ENCODE measurements at places on chromosomes 4 and X.

DNA sequence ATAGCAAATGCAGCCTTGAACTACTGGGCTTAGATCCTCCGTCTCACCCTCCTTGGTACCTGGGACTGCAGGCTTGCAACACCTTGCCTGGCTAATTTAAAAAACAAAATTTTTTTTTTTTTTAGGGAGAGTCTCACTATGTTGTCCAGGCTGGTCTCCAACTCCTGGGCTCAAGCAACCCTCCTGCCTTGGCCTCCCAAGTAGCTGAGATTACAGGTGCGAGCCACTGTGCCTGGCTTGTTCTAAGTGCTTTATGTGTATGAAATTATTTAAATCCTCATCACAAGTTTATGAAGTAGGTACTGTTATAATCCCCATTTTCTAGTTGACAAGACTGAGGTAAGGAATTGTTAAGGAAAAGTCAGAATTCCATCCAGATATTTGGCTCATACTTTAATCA is 43.0 kb downstream of the CLCN3 start:
- DNase-seq, result no peak

DNA sequence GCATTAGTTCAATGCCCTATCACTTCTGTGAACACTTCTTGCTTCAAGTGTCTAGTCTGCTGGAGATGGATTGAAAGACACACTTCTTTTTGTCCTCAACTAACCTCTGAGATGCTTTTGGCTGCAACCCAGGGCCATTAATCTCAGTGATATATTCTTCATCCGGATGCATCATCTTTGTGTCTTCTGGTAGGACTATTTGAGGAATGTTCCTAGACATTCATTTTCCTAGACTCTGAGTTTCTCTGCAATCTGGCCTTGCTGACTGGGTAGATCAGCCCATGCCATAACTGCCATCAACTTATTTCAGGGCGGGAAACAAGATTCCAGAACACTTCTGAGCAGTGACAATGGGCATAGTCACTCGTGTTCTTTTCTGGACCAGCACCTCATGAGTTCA is 329.4 kb downstream of the PDGFC start:
- DNase-seq, result no peak

GRCh38 chr4:8709729-8710360 is 117.3 kb downstream of the CPZ start:
- DNase-seq, result no peak

- peak; percentile 45 for DNase-seq
These were observed 6.4 kb upstream of the UBA1 start for GRCh38 chrX:47187106-47187677.

DNA sequence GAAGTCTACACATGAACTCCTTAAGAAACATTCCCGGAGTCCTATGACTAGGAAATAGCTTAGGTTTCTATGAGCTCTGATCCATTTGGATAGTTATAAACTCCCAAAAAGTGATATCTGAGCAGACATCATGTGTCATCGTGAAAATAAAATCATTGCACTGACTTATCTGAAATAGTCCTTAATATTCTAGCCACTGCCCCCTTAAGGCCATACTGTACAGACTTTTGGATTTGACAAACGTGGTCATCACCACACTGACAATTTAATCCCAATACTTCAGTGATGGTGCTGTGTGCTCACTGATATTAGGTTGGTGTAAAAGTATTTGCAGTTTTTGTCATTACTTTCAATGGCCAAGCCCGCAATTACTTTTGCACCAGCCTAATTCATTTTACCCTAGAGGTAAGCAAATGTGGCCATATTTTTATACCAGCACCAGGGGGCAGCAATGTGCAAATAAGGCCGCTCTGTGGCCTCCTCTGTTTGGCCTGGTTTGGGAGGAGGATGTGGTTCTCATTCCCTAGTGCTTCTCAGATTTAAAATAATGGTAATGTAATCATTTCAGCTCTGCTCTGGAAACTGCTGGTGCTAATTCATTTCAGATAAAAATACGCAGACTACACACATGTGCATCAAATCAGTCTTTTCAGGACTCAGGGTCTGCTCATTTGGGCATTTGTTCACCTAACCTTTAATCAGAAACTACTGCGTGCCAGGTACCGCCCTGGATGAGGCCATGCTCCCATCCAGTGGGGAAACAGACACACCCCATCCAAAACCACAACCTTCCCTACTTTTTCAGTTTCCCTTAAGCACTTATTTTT is 196.4 kb upstream of the C1QTNF7 start:
- DNase-seq, result peak; percentile 86

DNA sequence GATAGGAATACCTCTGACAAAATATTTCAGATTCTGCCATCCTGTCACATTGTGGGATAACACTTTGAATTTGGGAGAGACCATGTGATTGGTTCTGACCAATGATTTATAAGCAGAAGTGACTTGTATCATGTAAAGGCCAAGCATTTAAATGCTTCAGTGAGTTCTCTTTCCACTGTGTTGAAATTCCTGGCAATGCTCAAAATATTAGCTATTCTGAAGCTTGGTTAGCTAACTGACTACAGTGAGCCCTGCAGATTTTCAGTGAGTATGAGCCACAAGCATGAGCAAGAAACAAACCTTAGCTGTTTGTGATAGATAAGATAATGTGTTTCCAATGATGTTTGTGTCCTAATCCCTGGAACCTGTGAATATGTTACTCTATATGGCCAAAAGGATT is 562.8 kb upstream of the AADAT start:
- no peak for DNase-seq

DNA sequence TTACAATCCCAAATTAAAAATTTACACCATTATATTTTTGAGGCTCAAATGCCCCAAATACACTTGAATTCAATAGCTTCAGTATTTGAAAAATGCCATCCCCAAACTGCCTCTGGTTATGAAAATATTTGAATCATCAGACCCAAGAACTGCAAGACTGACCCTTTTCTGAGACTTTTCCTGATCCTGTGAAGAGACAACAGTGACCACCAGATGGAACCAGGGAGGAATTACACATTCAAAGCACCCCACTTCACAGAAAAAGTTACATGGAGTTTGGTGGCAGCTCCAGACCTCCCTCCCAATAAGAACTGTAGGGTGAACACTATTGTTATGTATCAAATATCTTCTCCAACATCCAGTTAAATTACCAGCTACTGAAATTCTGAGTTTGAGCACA is 44.0 kb upstream of the SCD5 start:
- DNase-seq, result peak; percentile 21

- DNase-seq, result no peak
These were observed 8.0 kb downstream of the GASK1B start for GRCh38 chr4:158164768-158165213.

- DNase-seq, result no peak
These were observed 183.5 kb upstream of the FSTL5 start for GRCh38 chr4:162347156-162347841.

GRCh38 chr4:140603286-140603685 is 34.5 kb upstream of the UCP1 start:
- DNase-seq, result no peak

- DNase-seq, result peak; percentile 36
These were observed 388.7 kb downstream of the FAT4 start for GRCh38 chr4:125703443-125703842.

DNA sequence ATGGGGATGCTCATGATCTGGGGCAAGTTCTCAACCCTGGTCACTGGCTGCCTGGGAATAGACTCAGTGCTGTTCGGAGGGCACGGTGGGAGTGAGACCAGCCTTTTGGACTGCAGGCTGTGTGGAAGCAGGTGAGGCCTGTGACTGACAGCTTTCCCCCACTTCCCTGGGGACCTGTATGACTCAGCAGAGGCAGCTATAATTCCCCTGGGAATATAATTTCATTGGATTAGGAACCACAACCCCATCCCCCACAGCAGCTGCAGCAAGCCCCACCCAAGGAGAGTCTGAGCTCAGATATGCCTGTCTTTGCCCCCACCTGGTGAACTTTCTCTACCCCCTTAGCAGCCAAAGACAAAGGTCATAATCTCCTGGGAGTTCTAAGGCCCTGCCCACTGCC is 408.6 kb downstream of the PPP3CA start:
- DNase-seq, result no peak

DNA sequence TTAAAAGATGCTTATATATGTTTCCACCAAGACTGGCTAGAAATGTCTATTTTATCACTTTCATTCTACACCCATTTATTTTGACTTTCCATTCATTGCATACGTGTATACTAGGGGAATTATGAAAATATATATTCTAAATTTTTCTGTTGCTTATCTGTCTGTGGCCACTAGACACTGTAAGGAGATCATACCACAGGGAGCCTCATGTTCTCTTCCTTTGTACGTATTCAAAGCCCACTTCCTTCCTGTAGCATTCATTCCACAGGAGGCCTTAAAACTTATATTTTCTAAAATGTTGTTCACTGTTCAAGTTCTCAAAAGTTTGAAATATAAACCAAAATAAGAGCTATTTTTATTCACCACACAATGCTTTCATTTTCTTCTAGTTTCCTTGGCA is 1848.9 kb upstream of the TENM3 start:
- no peak for DNase-seq

DNA sequence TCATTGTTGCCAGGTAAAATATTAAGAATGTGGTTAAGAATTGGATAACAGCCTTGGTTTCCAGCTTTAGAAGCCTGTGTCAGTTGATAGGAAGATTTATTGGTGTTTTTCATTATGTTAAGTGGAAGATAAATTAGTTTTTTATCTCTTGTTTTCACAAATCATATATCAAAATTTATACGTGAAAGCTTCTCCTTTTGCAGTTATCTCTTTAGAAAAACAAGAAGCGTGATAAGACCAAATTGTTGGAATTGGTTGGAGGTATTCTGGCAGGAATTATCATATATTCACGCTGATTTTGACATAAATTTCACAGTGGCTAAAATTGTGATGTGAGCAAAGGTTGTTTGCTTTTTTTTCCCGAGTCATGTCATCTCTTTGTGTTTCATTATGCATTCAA is 90.6 kb downstream of the FRMPD4 start:
- DNase-seq, result no peak

- no peak for DNase-seq
These were observed 272.2 kb downstream of the DHRSX start for GRCh38 chrX:2228536-2228935.

GRCh38 chrX:120726294-120726693 is 96.4 kb upstream of the C1GALT1C1 start:
- DNase-seq, result no peak

DNA sequence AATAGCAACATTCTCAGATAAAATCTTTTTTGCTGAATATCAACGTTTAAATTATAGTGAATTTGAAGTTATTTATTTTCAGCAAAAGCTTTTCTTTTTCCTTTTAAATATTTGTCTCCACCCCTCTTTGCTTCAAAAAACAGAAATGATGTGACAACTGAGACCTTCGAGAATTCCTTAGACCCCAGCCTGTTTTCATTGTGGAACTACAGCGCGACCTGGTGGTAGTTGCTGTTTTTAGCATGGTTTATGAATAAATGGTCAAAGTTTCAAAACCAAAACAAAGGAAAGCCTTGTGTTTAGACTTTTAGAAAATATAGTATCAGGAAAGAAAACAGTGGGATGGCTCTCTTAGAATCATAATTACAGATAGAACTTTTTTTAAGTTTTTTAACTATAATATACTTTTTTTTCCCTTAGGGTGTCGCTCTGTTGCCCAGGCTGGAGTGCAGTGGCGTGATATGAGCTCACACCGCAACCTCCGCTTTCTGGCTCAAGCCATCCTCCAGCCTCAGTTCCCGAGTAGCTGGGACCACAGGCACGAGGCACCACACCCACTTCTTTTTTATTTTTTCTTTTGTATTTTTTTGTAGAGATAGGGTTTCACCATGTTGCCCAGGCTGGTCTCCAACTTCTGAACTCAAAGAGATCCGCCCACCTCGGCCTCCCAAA is 26.8 kb upstream of the TMEM184C start:
- DNase-seq, result peak; percentile 76

DNA sequence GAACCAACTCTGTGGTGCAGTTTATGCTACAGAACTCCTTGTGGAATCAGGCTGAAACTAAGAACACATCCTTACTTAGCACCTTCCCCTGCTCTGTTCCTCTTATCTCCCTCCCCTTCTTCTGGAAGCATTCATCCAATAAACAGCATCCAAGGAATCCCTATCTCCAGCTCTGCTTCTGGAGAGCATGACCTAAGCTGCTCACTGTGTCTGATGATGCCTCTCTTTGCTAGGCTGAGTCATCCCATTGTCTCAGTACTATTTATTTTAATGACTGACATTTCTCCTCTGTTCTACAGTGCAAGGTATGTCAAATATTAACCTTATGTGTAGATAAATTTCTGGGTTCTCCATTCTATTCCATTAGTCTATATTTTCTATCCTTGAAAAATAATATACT is 71.2 kb downstream of the BEND2 start:
- no peak for DNase-seq

DNA sequence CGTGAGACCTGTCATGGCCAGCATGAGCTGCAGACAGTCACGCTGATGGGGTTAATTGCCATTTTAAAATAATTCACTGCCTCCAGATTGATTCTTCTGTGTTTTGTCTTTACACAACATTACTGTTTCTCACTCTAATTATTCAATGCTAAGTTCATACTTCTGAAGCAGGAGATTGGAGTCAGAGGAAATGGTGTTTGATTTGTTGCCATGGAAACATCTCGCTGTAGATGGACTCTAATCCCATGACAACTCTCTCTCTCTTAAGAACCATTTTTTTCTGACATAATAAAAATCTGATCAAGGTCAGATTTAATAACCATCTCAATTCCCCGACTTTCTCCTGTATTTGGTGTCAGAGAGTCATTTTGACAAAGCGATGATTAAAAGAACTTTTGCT is 209.0 kb downstream of the IDS start:
- no peak for DNase-seq

GRCh38 chrX:118853596-118853995 is 30.0 kb downstream of the ZCCHC12 start:
- DNase-seq, result no peak

DNA sequence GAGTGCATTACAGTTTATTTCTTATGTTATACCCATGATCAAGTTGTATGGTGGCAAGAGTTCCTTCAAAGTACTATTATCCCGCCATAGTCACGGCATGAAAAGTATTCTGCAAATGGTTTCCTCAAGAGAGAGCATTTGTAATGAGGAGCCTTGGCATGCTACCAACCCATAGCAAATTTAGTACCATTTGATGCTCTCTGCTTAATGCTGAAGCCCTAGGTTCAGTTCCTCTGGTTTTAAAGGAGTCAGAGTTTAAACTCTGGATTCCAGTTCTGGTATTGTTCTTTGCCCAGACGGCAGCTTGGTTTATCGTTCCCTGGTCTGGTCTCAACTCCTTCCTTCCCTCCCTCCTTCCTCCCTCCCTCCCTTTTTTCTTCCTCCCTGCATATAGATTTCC is 371.3 kb downstream of the BMPR1B start:
- DNase-seq, result no peak

Data from MCF 10A (cell line).